ENCODE measurements at places on chromosomes 5 and 9. TPM values are rescaled to one million over a fixed set of nuclear protein-coding genes. Genes with fewer than 3 reads are reported as not detected.

Gene IL5
- total RNA-seq: not detected

Gene CDH18
- total RNA-seq: not detected

Gene MYORG
- 8.5 TPM for total RNA-seq

Gene DRD1
- 0.54 TPM for total RNA-seq

GRCh38 chr9:136485049-136486045, 2.5 kb upstream of the SEC16A start:
- DNase-seq: no peak

- DNase-seq: no peak
Observed at GRCh38 chr5:142816531-142817430, 46.6 kb downstream of the ARHGAP26 start.

- no peak for DNase-seq
Observed at GRCh38 chr5:8720506-8720905, 825.4 kb downstream of the SEMA5A start.

Gene RPS23
- total RNA-seq: 2,206 TPM

DNA sequence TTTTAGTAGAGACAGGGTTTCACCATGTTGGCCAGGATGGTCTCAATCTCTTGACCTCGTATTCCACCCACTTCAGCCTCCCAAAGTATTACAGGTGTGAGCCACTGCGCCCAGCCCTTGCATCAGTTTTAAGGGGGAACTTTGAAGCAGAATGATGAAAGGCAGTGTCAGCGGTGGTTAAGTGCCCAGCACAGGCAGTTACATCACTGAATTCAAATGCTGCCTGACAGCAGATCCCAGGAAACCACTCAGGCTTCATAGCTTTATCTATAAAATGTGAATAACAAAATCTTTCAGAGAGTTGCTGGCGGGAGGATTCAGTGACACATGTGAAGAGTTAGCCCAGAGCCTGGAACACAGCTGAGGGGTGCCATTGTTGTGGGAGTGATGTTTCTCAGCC, 26.5 kb downstream of the FGF1 start:
- DNase-seq: no peak

Gene GABRA1
- total RNA-seq: not detected

GRCh38 chr5:172669386-172670004, 28.4 kb downstream of the NEURL1B start:
- no peak for DNase-seq

All from HCT116 (cell line).